Stimulated activated CD8-positive, alpha-beta memory T cell treated with anti-CD3 and anti-CD28 coated beads, Interleukin-7, amount 100 ng/mL, for 1 hour (primary cell): ENCODE measurements at places on chromosomes 6 and 20.

GRCh38 chr6:27847706-27848105, 64.5 kb downstream of the OR2B2 start:
- DNase-seq = no peak

- DNase-seq = no peak
Measured at GRCh38 chr20:48563191-48563870, 264.5 kb downstream of the PREX1 start.

GRCh38 chr6:8352966-8353340, 82.4 kb downstream of the SLC35B3 start:
- no peak for DNase-seq

DNA sequence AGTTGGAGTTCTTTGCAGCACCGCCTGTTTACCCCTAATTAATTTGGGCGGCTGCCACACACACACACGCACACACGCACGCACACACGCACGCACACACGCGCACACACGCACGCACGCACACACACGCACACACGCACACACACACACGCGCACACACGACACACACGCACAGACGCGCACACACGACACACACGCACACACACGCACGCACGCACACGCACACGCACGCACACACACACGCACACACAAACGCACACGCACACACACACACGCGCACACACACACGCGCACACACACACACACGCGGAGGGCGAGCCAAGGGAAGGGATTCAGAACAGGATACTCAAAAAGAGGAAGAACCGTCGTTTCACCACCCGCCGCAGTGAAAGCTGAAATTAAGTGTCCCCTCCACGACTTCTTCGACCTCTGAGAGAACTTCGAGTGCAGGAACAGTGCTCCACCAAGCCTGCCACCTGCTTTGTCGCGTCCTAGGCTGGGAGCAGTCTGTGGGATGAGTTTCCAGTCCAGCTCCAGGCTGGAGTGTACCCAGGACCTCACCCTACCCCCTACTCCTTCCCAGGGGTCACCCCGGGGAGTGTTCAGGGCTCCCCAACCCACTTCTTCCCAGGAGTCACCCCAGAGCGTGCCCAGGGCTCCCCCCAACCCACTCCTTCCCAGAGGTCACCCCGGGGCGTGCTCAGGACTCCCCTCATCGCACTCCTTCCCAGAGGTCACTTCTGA, 1.1 kb downstream of the RNASET2 start:
- DNase-seq = no peak

DNA sequence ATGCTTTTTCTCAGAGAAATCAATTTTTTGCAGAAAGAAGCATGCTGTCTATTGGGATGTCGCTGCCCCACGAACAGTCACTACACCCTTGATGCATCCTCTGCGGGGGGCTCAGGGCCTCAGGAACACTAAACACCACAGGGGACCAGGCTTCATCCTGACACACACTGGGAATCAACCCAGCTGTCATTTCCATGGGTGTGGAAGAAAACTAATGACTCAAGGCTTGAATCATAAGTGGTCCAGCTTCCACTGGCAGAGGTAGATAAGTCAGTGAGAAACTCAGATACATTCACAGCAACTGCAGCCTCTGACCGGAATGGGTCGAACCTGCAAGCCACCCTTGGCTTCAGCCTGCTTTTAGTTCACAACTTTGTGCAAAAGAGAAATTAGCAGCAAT, 81.3 kb upstream of the SPTLC3 start:
- no peak for DNase-seq

- no peak for DNase-seq
Measured at GRCh38 chr6:116444575-116444974, 16.6 kb upstream of the CALHM6 start.

DNA sequence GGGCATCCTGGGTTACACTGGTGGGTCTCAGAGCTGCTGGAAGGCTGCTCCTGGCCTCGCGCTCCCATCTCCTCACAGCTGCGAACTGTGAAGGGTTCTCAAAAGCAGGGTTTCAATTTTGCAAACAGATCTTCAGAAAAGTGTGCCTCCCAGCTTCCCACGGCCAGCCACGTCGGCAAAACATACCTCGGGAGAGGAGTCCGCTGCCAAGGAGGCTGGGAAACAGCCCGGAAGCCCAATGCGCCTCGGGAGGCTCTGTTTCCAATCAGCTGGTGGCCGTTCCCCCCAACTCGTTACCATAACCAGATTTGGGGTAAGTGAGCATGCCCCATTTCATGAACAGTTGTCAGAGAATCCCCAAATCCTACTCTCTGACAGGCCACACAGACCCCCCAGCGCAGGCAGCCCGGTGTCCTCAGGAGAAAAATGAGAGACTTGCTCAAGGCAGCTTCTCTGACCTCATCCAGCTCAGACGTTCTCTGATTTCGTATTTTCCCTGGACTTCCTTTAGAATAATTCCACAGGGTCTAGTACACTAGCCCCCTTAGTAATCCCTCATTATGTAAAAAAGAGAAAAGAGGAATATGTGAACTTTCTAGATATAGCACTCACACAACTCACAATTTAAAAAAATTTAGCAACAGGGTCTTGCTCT, 98.4 kb downstream of the SNX5 start:
- no peak for DNase-seq

DNA sequence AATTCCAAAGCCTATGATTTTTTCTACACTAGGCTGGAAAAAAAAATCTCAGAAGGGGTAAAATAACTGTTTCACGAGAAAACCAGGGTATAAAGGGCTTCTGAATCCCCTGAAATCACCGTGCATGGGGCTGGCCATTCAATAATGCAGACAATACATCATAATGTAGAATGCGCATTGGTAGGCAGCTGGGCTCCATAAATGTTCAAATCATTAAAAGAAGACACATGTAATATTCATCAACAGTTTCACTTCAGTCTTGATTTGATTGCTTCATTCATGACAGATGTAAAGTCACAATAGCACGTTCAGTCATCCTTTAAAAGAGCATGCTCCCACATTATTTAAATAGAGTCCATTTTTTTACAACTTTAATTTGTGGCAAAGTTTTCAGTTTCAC, 20.5 kb downstream of the PTCHD4 start:
- no peak for DNase-seq

- no peak for DNase-seq
Measured at GRCh38 chr6:135113860-135114259, 59.2 kb upstream of the HBS1L start.
